ENCODE measurements at places on chromosomes 12 and 14. TPM values are rescaled to one million over a fixed set of nuclear protein-coding genes. Genes with fewer than 3 reads are reported as not detected.

IKZF4 gene
- total RNA-seq, result 14.9 TPM

ACSS3 gene
- total RNA-seq, result not detected

GRCh38 chr12:121872546-121873215 lies 14.0 kb upstream of the HPD start:
- peak; percentile 52 for DNase-seq

DNA sequence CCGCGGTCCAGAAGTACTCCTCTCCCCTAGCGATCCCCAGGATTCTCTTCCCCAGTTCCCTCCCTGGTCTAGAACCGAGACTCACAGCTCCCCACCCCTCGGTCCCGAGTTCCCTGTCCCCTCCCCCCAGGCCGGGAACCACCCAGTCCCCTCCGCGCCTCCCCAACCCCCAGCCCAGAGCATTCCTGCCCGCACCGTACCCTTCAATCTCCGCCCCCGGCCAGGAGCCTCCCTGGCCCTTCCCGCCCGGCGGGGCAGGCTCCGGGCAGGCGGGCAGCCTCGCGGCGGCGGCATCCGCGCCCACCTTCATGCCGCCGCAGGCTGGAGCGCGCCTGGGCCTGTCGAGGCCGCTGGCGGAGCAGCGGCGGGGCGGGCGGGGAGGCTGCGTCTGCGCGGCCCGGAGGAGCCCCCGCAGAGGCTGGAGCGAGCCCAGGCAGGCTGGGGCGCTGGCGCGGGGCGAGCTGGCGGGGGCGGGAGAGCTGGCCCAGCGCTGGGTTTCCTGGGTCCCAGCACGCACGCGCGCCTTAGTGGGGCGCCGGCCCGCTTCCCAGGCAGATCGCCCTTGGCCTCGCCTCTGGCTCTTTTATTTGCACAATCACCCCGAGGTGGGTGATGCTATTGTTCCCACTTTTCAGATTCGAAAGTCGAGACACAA lies 22.2 kb upstream of the GPR132 start:
- peak; percentile 58 for DNase-seq

DNA sequence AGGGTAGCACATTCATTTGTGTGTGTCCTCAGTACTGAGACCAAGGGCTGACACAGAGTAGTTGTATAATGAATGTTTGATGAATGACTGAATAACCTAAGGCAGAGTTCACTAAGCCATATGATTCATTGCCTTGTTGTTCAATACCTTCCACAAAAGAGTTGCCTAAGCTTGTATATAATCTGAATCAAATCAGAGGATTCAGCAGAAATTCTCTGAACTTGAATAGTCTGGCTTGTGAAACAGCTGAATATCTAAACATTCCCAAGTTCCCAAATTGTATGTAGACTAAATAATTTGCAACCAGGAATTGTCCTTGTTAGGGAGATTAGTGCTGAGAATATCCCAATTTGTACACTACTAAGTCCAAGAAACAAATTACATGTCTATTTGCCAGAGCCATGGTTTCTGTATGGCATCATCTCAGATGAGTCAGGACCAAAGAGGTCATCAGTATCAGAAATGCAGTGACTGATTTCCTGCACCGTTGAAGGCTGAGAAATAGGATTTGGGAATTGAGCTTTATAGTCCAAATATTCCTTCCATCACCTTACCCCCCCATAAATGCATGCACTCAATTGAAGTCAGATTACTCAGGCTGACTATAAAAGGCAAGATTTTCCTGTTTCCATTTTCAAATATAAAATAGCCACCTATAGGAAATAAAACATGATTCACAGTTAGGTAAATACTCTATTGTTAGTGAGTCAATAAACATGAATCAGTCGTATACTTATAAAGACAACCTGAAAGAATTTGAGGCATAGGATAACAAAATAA lies 168.7 kb downstream of the PHLDA1 start:
- peak; percentile 9 for DNase-seq

- DNase-seq, result no peak
Measured at GRCh38 chr14:60315196-60315990, 66.4 kb downstream of the PPM1A start.

DNA sequence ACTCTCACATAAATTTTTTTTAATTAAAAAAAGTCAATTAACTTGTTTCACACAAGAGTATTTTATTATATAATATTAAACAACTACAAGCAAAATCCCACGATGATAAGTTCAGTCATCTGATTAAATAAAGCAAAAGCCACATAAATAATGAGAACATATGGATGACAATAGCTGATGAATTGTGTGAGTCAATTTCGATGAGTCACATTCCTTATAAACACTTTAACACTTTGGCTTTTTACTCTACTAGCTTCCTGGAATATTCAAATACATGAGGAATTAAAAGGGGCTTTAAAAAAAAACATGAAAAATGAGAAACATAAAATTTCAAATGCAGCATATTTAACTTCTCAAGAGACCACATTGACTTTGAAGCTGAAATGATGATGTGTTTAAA lies 95.3 kb downstream of the BCAT1 start:
- no peak for DNase-seq

DNA sequence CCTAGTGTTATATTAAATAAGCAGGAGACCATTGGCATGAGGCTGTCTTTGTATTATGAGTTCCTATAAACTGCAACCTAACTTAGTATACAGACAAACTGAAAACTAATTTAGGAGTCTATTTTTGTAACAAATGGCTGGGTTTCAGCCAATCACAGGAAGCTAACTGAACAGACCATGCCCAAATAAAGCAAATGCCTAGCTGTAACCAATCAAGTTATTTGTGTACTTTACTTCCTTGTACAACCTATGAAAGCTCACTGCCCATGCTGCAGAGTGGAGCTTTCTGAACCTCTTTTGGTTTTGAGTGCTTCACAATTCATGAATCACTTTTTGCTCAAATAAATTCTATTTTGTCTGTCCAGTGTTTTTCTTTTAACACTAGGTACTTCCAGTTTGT lies 41.6 kb downstream of the GUCY2C start:
- no peak for DNase-seq
